ENCODE measurements at places on chromosomes 16 and 17.

DNA sequence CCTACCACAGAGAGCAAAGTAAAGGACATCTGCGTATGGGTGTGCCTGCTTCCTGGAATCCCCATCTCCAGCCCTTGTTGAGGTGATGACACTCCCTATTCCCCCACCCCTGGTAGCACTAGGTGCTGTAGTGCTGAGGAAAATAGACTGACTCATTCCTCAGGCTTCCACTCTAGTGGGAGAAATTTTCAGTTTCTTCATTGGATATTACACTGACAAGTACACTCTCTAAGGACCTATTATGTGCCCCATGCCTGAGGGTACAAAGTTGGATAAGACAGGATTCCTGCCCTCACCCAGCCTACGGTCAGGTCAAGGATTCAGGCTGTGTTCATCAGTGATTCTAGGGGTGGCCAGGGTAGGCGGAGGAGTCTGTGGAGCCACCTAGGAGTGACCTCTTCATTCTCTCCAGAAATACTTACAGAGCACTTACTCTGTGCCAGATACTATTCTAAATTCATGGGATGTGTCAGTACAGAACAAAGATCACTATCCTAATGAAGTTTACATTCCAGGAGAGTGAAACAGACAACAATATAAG is 4.5 kb upstream of the ZC3H7A start:
- no peak for DNase-seq

GRCh38 chr17:39643271-39643670 is 6.3 kb downstream of the STARD3 start:
- no peak for DNase-seq

DNA sequence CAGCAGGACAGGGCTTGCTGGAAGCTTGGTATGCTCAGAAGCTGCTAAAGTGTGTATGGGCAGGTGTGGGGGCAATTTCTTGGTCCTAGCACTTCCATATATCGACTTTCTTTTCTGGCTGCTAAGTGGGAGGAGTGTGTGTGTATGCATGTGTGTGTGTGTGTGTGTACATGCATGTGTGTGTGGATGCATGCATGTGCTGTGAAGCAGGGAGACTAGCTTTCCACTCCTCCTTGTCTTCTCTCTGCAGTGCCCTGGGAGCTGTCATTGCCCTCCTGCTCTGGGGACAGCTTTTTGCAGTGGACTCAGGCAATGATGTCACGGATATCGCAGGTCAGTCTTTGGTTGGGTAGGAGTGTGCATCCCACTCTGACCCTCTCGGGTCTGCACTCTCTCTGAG is 1.6 kb downstream of the HP start:
- DNase-seq: no peak

- DNase-seq: no peak
Observed at GRCh38 chr17:79476074-79476652, 134.7 kb downstream of the RBFOX3 start.

GRCh38 chr16:68481636-68482035 is 33.3 kb upstream of the SMPD3 start:
- DNase-seq: no peak

All from stimulated activated CD8-positive, alpha-beta memory T cell treated with anti-CD3 and anti-CD28 coated beads, Interleukin-2, amount 100 ng/mL, for 48 hours (primary cell).